ENCODE measurements at places on chromosomes 1 and 21. TPM values are rescaled to one million over a fixed set of nuclear protein-coding genes. Genes with fewer than 3 reads are reported as not detected.

DNA sequence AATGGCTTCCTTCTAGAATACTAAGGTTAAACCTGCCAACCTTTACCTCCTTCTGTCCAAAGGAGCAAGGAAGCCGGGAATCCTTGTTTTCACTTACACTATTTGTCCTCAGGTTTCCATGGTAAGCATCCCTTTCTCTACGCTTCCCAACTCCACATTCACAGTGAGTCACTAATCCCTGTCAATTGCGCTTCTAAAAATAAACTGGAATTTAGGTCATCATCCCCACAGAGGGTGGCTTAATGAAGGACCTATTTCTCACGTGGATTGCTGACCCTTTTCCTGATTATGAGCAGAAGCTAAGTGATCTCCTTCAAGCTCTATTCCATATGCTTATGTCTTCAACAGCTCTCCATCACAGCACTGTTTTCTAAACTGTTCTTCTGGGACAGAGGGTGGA, 39.9 kb upstream of the ABCA4 start:
- DNase-seq: no peak

DNA sequence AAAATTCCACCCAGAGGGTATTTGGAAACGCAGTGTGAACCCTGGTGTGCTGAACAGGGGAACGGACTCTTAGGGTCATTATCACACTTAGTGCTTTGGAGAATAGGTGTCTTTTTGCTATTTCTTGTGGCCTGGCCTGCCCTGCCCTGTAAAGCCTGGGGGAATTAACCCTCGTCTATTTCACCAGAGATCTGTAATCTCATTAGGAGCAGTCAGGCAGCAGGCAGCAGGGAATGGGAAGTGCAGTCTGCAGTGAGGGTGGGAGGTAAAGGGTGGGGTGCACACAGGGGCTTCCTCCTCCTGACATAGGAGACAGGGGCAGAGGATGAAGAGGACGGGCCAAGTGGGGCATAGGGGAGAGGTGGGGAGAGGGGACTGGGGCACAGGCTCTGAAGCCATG, 1.1 kb upstream of the SLC1A7 start:
- DNase-seq: no peak

DNA sequence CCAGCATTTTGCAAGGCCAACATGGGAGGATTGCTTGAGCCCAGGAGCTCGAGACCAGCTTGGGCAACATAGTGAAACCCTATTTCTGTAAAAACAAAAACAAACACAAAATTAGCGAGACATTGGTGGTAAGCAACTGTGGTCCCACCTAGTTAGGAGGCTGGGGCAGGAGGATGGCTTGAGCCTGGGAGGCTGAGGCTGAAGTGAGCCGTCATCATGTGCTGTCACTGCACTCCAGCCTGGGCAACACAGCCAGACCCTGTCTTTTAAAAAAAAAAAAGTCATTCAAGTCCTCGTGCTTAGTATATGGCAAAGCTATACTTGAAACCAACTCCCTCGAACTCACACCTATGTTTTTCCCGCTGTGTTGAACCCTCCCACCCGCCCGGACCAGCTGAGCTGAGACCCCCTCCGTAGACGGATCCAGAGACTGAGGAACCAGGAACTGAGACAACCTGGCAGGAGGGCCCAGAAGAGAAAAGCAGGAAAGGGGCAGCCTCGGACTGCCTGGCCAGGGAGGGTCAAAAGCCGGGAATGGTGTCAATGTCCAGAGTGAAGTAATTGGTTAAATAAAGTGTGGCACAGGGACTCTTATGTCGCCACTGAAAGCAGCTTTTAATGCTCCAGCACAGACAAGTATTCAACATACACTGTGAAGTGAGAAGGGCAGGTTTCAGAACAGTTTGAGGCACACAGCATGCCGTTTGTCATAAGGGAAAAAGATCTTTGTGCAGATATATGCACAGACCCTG, 32.8 kb upstream of the CASZ1 start:
- DNase-seq: no peak

GRCh38 chr1:15258833-15259621, 12.0 kb downstream of the FHAD1 start:
- no peak for DNase-seq

Gene ZBTB7B
- total RNA-seq: 35.5 TPM

Gene PRDM2
- total RNA-seq: 43.8 TPM

GRCh38 chr1:116754198-116754977, at the start of gene CD2:
Gene CD2 (plus strand): TSS chr1:116754430. CDS start chr1:116754493, 63 bp downstream.
- DNase-seq: peak; percentile 70

GRCh38 chr1:209937996-209938959, at the start of gene SYT14:
Gene SYT14 (plus strand): TSS chr1:209938217. CDS start chr1:209938265, 48 bp downstream.
- DNase-seq: no peak
